ENCODE measurements at places on chromosomes 4 and X. TPM values are rescaled to one million over a fixed set of nuclear protein-coding genes. Genes with fewer than 3 reads are reported as not detected.

GRCh38 chrX:118468122-118468521 lies 27.5 kb upstream of the DOCK11 start:
- DNase-seq: no peak

GRCh38 chr4:16837475-16837874 lies 61.0 kb downstream of the LDB2 start:
- DNase-seq: no peak

- no peak for DNase-seq
Measured at GRCh38 chr4:184102927-184103326, 114.7 kb downstream of the ENPP6 start.

DNA sequence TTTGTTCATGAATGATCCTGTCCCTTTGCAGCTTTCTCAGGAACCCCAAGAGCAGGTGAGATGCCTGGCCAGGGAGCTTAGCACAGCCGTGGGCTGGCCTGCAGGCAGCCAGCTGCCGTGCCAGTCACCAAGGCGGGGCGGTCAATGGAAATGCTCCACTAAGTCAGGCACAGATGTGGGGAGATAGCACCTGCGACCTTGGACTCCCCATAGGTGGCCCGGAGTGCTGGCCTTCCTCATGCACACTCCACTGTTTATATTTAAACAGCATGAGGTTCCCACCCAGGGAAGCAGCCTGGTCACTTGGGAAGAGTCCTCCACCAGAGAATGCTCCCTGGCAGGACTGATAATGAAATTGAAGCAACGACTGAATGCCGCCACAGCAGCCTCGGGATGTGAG lies 14.2 kb upstream of the ADRA2C start:
- no peak for DNase-seq

Gene XKRX
- total RNA-seq: 0.43 TPM

Gene TREX2
- total RNA-seq: 1.4 TPM

Gene ART3
- total RNA-seq: not detected

Data from activated CD8-positive, alpha-beta T cell treated with anti-CD3 and anti-CD28 coated beads for 36 hours (primary cell).